ENCODE measurements at places on chromosomes 5 and 9.

- DNase-seq: no peak
Measured at GRCh38 chr5:16464231-16464630, 1.4 kb downstream of the ZNF622 start.

DNA sequence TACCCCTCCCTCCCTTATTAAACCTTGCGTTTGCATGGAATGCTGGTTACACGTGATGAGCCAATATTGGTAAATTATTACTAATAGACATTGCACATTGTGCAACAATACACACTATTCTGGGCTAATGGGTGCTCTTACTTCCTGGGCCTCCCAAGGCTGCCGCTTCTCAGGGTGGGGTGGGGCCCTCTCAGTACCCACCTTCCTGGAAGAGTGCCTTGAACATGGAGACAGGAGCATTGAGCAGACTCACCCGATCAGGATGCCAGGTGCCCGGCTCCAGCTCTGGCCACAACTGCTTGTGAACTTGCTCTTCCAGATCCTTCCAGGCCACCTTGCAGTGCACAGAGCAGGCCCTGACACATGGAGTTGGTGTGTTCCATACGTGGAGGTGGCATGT lies 24.7 kb upstream of the CEP72 start:
- DNase-seq: no peak

DNA sequence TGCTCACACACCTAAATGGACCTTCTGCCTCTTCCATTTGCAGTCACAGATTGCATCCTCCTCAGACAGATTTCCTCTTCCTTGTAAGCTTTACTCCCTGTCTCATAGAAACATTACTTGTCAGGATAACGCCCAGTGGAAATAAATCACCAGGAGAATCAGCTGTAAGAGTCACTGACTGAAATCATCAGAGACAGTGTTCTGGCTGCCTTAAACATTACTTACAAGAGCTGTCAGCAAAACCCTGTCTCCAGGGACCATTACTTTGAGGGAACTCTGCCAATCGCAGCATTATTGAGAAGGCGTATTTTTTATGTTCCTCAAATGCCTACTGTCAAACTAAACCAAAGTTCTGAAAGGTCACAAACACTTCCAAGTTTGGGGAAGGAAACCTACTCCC lies 5.9 kb downstream of the DPYSL3 start:
- DNase-seq: peak; percentile 88

DNA sequence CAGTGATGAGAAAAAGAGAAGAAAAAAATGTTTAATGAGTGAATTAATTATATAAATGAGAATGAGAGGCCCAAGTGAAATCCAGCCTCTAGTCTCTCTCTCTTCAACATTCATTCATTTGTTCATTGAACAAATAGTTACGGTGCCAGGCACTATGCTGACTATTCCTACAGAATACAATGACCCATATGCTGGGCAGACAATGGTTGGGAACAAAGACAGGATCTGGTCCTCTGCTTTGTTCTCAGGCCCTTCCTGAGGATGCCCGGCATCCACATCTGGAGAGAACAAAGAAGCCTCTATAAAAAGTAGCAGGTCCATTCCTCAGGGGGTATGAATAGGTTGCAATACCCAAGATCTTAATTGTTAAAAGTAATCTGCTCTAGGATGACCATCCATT lies 6.9 kb downstream of the ADAM19 start:
- DNase-seq: no peak

GRCh38 chr5:161278739-161279660 lies 267.5 kb downstream of the GABRB2 start:
- no peak for DNase-seq

- no peak for DNase-seq
Measured at GRCh38 chr9:129377181-129377580, 199.1 kb upstream of the IER5L start.

DNA sequence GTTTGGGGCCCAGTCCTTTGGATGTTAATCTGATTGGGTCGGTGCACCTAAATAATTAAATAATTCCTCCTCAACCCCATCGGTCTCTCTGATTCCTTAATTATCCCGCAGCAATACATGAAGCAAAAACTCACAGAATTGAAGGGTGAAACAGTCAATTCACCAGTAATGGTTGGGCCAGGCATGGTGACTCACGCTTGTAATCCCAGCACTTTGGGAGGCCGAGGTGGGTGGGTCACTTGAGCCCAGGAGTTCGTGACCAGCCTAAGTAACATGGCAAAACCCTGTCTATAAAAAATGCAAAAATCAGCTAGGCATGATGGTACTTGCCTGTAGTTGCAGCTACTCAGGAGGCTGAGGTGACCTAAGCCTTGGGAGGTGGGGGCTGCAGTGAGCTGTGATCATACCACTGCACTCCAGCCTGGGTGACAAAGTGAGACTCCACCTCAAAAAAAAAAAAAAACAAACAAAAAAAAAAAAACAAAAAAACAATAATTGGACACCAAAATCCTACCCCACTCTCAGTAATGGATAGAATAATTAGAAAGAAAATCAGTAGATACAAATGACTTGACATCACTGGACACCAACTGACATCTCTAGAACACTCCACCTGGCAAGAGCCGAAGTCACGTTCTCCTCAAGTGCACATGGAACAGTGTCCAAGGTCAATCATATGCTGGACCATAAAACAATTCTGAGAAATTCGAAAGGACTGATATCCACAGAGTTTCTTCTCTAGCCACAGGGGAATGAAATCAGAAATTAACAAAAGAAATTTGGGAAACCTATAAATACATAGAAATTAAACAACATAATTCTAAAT lies 5.3 kb downstream of the ABO start:
- DNase-seq: no peak

- DNase-seq: no peak
Measured at GRCh38 chr5:69364850-69365249, 4.5 kb downstream of the AK6 start.

DNA sequence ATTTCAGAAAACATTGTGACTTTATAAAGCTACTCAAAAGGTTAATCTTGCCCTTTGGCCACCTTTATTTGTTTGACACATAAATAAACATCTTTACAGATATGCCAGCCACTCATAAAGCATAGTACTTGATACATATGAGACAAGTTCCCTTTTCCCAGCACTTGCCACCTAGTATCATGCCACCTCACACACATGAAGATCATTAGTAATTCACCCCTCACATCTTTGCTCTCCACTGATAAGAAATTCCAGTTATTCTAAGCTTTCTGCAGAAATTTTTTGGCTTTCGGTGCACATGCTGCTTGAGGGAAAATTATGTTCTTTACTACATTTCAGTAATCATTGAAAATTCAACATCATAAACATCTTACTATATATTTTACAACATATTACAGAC lies 59.1 kb downstream of the DEPDC1B start:
- no peak for DNase-seq

DNA sequence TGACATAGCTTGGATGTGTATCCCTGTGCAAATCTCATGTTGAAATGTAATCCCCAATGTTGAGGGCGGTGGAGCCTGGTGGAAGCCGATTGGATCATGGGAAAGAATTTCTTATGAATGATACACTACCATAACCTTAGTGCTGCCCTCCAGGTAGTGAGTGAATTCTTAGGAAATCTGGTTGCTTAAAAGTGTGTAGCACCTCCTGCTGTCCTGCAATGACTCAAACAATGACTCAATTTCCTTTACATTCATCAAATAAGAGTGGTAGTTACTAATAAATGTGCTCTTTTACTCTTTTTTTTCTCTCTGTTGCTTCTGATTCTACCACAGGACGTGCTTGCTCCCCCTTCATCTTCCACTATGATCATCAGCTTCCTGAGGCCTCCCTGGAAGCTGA lies 1696.0 kb upstream of the CDH9 start:
- DNase-seq: no peak

GRCh38 chr5:159021901-159022556 lies 77.7 kb downstream of the EBF1 start:
- DNase-seq: peak; percentile 39

DNA sequence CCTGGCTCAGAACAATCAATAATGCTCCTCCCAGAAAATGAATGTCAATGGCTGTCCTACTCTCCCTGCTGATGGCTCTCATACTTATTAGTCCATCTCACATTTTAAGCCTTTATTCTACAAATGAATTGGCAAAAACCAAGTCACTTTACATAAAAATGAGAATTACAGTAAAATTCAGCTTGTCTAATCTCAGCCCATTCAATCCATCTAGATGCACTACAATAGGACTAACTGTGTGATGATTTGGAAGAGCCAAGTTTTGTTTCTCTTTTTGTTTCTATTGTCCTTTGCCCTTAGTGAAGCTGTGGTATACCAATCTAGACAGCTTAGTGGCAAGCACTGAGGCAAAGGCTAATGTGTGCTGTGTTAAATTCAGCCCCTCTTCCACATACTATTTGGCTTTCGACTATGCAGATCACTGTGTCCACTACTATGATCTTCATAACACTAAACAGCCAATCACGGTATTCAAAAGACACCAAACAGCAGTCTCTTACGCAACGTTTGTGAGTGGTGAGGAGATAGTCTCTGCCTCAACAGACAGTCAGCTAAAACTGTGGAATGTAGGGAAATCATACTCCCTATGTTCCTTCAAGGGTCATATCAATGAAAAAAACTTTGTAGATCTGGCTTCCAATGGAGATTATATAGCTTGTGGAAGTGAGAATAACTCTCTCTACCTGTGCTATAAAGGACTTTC lies 140.8 kb upstream of the ZNF462 start:
- DNase-seq: no peak

DNA sequence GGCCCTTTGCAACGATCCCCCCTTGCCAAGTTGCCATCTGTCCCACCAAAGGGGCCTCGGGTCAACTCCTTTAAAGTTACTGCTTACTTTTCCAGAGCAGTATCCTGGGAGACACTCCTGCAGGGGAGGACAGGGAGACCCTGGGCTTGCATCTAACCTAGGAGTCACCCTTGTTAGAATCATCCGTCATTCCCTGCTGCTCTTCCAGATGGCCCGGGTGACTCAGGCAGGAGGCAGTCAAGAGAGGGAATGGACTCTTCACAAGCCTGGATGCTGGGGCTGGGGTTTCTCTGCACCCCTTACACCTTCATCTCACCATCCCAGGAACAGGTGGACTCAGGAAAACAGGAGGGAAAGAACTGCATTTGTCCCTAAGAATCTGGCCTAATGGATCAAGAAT lies 175.6 kb downstream of the GABBR2 start:
- no peak for DNase-seq

DNA sequence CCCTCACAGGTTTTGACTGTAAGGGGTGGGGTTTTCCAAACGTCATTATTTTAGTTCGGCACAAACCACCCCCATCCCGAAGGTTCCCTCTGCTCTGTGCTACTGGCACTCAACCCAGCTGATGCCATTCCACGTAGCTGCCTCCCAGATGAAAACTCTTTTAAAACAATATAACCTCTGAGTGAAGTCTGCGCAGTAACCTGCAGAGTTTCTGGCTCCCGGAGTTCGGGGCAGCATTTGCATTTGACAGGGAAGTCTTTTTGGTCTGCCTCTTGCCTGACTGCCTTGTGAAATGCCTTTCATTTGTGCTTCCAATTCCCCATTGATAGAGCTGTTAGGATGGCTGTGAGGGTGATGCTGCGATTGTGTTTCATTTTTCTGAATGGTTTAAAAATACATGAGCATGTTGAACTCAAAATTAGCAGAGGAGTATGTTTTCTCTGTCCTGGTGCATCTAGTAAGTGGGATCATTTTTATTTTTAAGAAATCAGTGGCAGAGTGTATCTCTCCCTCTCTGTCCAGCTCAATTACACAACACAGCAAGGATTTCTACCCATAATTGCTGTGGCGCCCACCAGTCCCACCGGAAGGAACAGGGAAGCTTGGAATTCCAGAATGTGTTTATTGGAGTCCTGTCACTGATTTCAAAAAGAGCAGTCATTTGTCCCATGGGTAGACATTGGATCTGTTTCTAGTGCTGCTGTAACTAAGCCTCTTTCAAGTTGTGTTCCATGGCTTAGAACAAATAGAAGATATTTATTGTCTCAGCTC lies 24.8 kb downstream of the ADCY2 start:
- no peak for DNase-seq

GRCh38 chr9:101648493-101648892 lies 53.7 kb upstream of the PPP3R2 start:
- no peak for DNase-seq

- DNase-seq: peak; percentile 28
Measured at GRCh38 chr9:136587145-136587943, 41.5 kb upstream of the NOTCH1 start.

DNA sequence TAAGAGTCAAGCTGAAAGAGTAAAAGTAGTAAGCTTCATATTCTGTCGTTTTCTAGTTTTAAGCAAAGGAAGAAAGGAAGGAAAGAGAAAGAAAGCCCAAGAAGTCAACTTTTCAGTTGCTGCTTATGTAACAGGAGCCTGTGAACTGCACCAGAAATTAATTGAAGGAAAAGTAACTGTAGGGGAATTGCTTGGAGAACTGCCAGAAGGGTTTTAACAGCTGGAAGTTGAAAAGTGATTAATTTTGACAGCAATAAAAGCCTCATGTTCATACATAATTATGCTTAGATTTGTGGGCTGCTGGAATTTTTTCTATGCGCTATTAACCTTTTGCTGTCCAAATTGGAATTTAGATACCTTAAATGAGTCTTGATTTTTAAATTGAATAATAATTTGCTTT lies 255.7 kb downstream of the ENC1 start:
- peak; percentile 70 for DNase-seq

- DNase-seq: no peak
Measured at GRCh38 chr5:96377167-96377566, 55.9 kb downstream of the PCSK1 start.

GRCh38 chr9:33329117-33329563 lies 38.8 kb downstream of the NFX1 start:
- no peak for DNase-seq

- DNase-seq: no peak
Measured at GRCh38 chr9:20551835-20552234, 70.5 kb downstream of the MLLT3 start.

DNA sequence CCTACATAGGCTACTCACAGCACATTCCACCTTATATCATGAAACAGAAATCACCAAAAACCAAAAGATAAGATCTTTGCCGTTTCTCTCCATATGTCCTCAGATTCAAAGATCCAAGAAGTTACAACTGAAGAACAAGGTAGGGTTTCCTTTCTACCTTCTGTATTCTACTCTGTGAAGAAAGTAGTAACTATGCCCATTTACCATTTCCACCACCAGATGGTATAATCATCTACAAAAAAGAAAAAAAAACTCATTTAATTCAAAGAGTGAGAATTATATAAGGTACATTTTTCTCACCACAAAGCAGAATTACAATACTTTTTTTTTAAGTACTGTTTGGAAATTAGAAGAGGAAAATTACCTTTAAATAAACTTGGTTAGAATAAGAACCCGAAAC lies 172.6 kb upstream of the PTGER4 start:
- no peak for DNase-seq

DNA sequence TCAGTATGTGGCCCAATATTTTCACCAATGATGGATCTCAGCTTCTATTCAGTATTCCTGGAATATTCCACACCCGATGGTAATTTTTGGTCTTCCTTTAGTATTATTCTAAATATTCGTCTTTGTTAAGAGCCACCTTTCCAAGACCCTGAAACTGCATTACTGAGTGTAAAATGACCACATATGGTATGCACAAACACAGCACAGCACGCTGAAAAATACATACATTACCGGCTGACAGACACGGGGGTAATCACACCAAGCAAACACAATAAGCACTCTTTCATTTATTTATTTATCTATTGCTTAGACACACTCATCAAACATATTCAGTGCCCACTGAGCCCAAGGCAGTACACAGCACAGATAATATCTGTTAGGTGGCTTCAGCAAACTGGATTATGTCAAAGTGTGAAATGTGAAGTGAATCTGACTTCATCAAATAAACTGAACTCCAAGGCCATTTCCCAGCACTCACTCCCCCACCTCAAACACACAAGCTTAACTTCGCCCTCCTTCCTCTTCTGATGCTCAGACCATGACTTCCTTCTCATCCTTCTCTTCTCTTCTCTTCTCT lies 1637.8 kb upstream of the C9orf72 start:
- no peak for DNase-seq
